ENCODE measurements at places on chromosomes 2 and 18. TPM values are rescaled to one million over a fixed set of nuclear protein-coding genes. Genes with fewer than 3 reads are reported as not detected.

The ASNSD1 gene
- total RNA-seq: 81.8 TPM

The ITGB6 gene
- total RNA-seq: under 0.01 TPM

The ATAD2B gene
- 18.0 TPM for total RNA-seq

The UPP2 gene
- not detected for total RNA-seq

The CABYR gene
- total RNA-seq: 4.0 TPM

The CYP1B1 gene
- total RNA-seq: 827 TPM

The FBLN7 gene
- total RNA-seq: 5.8 TPM

The SH3YL1 gene
- 56.0 TPM for total RNA-seq

The ACVR1 gene
- total RNA-seq: 52.5 TPM

The CROCC2 gene
- under 0.01 TPM for total RNA-seq

The SELENOI gene
- 11.6 TPM for total RNA-seq

The CCDC74B gene
- 5.4 TPM for total RNA-seq

The ZNF236 gene
- 11.6 TPM for total RNA-seq

DNA sequence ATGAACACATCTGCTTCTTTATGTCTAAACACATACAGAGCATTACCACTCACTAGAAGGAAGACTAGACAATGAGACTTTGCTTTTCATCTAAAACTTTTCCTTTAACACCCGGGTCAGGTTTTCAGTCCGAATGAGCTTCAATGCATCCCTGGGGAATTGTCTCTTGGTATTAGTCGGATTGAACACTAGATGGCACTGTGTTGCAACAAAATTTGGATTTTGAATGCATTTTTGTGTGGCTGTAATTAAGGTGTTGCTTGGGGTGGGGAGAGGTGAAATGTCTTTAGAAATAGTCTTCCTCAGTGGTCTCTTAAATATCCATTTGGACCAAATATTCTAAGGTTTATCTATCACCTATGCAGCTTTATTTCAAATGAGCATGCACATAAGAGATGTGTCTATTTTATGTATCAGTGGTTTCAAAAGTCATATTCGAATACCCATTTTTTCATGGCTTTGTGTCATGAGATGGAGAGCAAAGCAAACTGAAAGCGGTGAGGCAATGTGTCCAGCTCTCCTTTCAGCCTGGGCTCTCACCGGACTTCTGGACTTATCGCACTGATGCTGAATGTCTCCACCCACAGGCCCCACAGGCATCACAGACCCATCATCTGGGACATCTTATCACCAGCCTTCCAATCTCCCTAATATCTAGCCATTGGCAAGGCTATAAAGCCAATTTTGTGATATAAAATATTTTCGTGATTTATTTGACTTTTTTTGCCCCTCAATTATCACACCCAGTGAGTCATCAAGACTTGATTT lies 510.3 kb downstream of the RNF144A start:
- DNase-seq: peak; percentile 84

- DNase-seq: no peak
These were observed 21.3 kb downstream of the EDAR start for GRCh38 chr2:108967757-108968156.

DNA sequence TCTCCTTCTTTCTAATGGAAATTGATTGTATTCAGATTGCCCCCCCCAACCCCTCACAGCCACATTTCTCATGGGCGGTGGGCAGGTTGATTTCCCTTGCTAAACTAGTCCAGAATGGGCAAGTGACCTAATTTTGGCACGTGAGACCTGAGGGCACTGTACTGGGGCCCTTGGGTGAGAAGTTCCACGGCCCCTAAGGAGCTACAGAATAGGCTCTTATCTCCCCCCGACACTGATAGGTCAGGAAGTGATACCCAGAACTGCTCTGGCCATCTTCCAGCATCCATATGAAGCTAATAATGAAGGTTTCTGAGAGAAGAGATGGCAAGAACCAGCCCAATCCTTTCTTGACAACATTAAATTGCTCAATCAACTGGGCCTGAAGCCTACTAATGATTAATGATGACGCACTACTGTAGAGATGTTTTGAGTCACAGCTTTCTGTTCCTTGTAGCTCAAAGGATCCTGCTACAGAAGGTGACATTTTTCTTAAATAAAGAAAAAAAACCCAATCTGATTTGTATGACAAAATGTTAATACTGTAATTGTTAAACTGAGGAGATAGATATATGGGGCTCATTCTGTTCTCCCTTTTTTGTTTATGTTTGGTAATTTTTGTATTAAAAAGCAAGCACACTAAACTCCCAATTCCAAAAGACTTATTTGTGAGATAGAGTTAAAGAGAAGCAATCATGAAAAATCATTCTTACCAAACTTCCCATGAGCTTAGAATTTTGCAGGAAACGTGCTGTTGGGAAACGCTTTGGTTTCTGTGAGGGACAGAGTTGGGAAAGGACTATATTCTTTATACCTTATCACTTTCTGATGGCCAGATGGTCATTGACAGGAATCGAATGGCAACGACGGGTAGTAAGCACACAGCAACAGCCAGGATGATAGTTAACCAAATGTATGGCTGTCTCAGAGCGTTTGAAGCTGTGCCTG lies 28.2 kb upstream of the NARS1 start:
- peak; percentile 91 for DNase-seq

DNA sequence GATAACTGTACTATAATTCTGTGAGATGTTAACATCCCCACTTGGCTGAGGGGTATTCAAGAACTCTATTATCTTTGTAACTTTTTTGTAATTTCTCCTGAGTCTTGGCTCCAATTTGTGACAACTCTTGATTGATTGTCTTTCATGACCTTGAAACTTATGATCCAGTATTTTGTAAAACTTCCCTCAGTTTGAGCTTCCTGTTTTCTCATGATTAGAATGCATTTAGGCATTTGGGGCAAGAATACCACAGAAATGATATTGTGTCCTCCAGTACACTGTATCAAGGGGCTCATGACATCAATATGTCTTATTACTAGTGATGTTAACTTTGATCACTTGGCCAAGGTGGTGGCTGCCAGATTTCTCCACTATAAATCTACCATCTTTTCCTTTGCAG lies 37.4 kb downstream of the PNO1 start:
- DNase-seq: no peak

GRCh38 chr18:74994502-74995418 lies 214.2 kb downstream of the PTGR3 start:
- DNase-seq: no peak

DNA sequence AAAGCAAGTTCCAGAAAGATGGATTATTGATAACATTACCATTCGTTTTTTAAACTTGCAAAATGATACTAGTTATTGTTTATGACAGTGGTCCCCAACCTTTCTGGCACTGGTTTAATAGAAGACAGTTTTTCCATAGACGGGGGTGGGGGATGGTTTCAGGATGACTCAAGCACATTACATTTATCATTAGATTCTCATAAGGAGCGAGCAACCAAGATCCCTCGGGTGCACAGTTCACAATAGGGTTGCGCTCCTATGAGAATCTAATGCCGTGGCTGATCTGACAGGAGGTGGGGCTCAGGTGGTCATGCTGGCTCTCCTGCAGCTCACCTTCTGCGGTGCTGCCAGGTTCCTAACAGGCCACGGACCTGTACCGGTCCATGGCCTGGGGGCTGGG lies 86.2 kb downstream of the BCL2 start:
- DNase-seq: no peak

- DNase-seq: no peak
These were observed 68.2 kb upstream of the LRRTM4 start for GRCh38 chr2:77590298-77590917.

DNA sequence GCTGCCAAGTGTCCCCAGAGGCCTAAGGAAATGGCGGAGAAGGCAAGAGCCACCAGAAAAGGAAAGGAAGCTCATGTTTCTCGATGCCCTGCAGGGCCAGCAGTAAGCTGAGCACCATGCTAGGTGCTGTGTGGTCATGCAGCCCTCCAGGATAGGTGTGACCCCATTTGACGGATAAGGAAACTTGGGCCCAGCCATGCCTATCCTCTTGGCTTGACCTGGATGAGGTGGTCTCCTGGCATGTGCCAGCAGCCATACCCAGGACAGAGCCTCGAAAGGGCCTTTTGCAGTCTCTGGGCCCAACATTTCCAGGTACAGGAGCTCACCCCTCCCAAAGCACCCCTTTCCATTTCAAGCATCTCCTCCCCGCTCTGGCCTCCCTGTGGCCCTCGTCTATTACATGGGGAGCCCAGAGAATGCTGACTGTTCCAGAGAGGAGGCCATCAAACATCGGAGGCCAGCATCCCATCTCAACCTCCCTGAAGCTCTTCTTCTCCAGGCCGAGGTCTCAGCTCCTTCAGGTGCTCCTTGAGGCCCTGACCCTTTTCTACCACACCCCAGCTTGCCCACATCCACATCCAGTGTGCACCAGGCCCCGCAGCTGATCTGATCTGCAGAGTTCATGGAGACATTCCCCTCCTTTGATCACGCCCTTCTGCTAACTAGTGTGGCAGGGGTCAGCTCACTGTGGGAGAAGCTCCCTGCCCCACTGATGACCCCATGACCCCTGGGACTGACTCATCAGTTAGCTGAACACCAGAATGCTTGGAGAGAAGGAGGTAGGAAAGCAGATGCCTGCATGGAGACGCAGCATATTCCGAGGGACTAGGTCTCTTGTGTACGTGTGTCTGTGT lies 208.4 kb downstream of the TNS1 start:
- no peak for DNase-seq

DNA sequence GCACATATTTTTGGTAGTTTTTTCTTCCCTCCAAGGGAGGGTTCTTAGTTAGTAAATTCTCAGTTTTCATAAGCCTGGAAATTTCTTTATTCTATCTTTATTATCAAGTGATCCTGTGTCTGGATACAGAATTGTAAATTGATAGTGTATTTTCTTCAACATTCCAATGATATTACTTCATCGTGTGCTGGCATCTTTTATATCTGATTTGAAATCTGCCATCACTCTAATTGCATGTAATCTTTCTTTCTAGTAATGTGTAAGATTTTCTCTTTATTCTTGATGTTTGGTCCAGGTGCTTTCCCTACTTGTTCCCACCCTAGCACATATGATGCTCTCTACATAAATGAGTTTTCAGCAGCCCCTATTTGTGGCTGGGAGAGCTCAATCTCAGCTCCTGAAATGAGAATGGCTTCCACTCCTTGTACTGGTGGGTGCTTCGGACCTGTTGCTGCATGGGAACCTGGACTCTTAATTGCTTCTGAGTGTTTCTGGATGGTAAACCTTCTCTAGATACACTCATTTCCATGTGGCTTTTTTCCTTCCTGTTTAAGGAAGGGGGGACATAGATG lies 102.7 kb downstream of the SMIM21 start:
- DNase-seq: peak; percentile 57

DNA sequence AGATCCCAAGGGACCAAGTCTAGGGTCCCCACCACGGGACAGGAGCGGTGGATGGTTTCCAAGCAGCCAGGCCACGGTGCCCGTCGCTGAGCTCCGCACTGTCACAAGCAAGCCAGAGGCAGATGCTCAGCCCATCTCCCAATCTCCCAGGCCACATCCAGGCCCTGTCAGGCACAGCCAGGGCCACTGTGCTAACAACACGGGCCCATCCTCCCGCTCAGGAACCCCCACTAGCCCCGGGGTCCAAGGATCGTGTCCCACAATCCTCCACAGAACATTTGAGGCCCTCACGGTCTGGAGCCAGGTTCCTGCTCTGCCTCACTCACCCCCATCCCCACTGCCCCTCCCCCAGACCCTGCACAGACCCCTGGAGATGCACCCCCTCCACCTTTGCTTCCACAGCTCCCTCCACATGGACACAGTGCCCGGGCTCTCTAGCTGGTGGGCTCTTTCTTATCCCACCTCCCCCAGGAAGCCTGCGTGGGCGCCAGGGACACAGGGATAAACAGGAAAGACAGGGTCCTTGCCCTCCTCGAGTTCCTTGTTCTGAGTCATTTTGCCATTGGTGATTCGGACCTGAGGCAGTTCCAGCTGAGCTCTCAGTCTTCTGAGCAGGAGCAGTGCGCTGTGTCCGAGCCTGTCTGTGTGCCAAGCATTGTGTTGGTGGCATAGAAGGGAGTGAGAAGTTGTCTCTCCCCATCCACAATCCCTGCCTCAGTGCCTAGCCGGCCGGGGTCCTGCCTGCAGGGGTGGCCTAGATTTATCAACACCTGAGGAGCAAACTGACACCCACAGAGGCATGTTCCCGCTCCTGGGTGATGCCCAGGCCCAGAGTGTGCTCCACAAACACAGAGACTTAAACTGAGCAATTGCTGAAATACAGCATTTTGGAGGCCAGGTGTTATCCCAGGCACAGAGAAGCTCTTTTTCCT lies 7.0 kb downstream of the CROCC2 start:
- no peak for DNase-seq

DNA sequence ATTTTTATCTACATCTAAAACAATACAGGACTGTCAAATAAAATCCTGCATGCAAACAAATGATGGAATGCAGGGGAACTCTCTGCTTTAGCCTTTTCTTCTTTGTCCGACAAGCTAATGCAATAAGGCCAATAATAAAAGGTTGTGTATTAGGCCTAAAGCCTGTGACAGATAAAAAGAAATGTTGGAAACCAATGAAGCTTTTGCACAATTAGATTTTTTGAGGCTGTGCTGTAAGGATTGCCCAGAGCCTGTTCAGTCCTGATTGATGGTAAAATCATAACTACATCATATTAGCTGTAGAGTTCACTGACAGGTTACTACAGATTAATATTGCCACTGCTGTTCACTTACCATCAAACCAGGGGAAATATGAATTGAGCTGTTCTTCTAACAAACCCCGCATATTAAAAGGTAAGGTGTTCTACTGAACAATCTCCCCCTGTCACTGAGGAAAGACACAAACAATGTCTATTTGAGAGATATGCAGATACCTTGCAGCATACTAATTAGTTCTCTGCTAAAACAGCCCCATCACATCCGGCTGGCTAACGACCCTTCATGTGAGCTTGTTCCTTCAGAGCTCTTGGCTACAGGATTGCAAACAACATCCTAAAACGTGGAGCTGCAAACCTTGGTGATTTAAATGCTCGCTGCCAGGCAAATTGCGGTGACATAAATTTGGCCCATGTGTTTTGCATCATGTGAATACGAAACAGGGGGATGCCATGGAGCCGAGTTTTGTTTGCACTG lies 305.4 kb downstream of the MTX2 start:
- DNase-seq: no peak

GRCh38 chr2:229601936-229602335 lies 112.4 kb downstream of the DNER start:
- no peak for DNase-seq

DNA sequence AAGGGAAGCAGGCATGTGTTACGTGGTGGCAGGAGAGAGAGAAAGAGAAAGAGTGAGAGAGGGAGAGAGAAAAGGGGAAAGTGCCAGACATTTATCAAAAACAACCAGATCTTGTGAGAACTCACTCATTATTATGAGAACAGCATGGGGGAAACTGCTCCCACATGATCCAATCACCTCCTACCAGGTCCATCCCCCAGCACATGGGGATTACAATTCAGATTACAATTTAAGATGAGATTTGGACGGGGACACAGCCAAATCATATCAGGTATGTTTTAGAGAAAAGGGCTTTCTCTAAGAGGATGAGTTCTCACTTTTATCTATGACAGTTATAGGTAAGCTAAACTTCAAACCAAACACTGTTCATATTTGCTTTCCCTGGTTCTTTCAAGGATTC lies 597.3 kb upstream of the PIK3C3 start:
- DNase-seq: no peak

GRCh38 chr18:5571666-5572065 lies 27.9 kb upstream of the EPB41L3 start:
- no peak for DNase-seq

- peak; percentile 93 for DNase-seq
These were observed 146.8 kb downstream of the SEPTIN10 start for GRCh38 chr2:109466674-109467575.

- no peak for DNase-seq
These were observed 16.9 kb downstream of the PSTPIP2 start for GRCh38 chr18:46054956-46055837.

- DNase-seq: no peak
These were observed 167.3 kb downstream of the HRH4 start for GRCh38 chr18:24627644-24628315.

GRCh38 chr2:239528146-239528545 lies 127.3 kb upstream of the HDAC4 start:
- DNase-seq: no peak

GRCh38 chr2:234249873-234250272 lies 199.4 kb downstream of the SPP2 start:
- peak; percentile 94 for DNase-seq

Data from osteoblast (primary cell).